ENCODE measurements at places on chromosomes 3 and 15. TPM values are rescaled to one million over a fixed set of nuclear protein-coding genes. Genes with fewer than 3 reads are reported as not detected.
A peak's percentile ranks its signal among the peaks of the same experiment; 100 is the strongest.

DNA sequence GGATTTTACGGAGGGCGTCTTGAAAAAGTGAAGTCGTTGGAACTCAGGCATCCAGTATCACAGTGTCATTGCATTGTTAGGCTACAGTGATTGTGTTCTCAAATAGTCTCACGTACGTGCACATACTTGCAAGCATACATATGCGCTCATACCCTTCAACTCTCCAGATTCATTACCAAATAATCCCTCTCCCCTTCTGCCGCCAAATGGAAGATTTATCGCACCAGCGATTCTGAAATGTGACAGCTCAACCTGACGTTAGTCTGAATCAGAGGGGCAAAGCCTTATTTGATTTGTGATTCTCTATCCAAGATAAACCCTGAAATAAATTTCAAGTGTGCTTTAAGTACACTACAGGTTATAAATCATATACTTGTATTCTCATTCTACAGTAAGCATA, 119.4 kb downstream of the GADL1 start:
- DNase-seq, result no peak

DNA sequence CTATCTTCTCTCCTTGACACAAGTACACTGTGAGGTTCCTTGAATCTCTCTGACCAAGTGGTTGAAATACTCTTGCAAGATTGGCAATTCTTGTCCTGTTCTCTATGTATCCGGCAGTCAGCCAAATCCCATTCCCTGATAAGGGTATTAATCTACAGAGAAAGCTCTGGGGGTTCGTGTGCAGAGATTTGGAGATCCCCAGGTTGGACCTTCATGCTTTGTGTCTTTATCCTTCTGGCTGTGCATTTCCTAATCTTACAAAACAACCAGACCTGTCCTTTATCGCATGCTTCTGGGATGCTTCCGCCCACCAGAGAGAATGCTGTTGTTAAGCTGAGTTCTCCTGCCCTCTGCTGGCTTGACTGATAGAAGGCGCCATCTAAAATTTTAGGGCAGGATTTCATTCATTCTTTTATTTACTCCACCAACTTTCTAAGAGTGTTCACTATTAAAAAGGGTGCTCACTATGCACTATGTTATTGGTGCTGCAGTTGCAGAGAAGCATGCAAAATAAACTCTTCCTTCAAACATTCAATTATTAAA, 8.6 kb upstream of the SST start:
- peak; percentile 53 for DNase-seq

GRCh38 chr3:153099131-153099530, 62.9 kb upstream of the RAP2B start:
- no peak for DNase-seq

DNA sequence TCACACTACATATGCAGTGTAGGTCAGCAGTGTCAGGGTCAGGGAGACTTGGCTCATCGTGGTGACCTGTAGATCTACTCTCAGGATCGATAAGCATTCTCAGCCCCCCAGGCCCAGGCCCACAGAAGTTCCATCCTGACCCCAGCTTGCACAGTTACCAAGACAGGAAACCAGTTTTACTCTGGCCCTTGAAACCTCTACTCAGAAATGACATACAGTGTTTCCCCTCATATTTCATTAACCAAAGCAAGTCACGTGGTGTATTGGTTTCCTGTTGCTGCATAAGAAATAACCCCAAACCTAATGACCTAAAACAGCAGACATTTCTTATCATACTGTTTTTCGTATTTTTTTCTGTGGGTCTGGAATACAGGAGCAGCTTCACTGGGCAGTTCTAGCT, 242.2 kb downstream of the SLCO3A1 start:
- no peak for DNase-seq

DNA sequence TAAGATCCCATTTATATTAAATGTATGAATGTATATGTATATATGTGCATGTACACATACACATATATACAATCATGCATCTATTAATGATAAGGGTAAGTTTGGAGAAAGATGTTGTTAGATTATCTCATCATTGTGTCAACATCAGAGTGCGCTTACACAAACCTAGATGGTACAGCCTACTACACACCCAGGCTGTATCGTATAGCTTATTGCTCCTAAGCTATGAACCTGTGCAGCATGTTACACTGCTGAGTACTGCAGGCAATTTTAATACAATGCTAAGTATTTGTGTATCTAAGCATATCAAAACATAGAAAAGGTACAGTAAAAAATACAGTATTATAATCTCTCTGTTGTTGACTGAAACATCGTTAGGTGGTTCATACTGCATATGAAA, 57.4 kb upstream of the ABHD17C start:
- no peak for DNase-seq

- no peak for DNase-seq
Observed at GRCh38 chr3:105622169-105622568, 246.6 kb downstream of the CBLB start.

- DNase-seq, result peak; percentile 93
Observed at GRCh38 chr3:40524568-40525285, at the start of gene ZNF621. ZNF621 (plus strand) TSS chr3:40524960; CDS start chr3:40525841, 881 bp downstream.

GRCh38 chr3:28291577-28291976, 50.2 kb downstream of the CMC1 start:
- no peak for DNase-seq

DNA sequence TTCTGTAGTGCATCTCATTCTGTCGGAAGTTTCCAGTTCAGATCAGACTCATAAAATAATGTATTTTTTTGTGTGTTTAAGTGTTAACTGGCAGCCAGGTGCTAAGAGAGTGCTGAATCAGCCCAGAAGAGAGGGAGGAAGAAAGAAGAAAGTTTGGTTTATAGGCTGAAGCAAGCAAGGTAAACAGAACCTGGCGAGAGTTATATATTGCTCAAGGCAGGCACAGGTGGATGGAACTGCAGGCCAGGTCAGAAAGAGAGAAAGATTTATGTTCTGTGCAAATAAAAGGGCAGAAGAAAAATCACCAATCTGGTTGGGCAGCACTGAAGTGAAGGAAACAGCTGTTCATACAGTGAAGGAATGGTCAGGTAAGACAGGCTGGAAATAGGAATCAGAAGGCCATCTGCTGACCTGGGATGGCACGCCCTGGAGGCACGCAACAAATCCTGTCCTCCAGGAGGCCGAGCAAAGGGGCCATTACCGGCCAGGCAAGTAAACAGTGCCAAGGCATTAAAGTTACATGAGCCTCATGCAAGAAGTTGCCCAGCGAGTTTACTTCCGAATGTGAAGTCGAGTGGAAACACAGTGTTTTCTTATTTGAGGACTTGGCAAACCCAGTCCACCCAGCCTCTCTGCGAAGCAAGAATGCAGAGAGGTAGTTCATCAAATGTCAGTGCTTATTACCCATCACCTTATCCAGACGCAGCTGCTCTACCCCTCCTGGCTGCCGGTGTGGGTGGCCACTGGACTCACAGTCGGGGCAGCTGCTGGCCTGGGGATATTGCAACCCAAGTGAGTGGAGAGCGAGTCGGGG, 309.8 kb downstream of the VPS13C start:
- DNase-seq, result no peak

DNA sequence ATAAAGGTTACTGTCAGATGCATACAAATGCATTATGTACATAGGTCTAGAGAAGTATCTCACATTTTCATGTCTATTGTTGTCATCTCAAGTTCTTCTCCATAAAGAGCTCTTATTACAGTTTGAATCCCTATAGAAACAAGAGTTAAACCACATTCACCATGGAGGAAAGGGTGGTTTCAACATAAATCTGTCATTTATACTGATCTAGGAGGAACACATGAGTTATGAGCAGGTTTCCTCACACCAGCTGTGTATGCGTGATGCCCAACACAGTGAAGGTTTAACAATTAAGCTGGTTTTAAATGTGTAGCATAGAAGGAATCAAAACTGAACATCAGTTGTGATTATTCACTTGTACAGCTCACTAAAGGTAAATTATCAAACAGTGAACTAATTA, 251.7 kb downstream of the KCNMB2 start:
- no peak for DNase-seq

INKA1 gene
- 3.8 TPM for total RNA-seq

All from left cardiac atrium (tissue), 4 donors.